Activated naive CD4-positive, alpha-beta T cell treated with anti-CD3 and anti-CD28 coated beads, Interleukin-2, amount 50 U/mL, for 16 hours (primary cell): ENCODE measurements at places on chromosomes 5 and 9.

DNA sequence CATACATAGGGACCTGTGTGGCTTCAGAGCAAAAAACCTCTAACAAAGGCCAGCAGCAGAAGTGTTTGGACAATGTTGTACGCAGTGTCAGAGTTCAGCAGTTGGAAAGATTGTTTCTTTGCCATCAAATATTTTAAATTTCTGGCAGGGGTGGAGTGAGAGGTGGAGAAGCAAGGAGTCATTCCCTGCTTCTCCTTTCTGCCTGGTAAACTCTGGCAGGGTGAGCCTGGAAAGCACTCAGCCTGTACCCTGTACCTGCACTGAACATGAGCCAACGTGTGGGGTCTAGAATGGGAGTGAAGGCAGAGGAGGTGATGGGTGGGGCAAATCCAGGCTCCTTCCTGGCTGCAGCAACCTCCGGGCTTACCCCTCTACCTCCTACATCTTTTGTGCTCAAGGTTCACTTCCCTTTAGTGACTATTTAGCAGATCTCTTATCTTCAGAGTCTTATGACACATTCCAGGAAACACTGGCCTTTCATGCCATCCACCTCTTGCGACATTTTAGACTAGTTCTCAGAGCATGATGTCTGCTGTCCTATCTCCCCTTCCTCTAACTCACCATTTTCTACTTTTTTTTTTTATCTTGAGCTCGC is 445.0 kb upstream of the PIK3R1 start:
- DNase-seq = no peak

- DNase-seq = no peak
Measured at GRCh38 chr5:33470544-33470943, 29.8 kb downstream of the TARS1 start.

GRCh38 chr9:34403554-34404380 is 27.1 kb upstream of the MYORG start:
- DNase-seq = peak; percentile 48

DNA sequence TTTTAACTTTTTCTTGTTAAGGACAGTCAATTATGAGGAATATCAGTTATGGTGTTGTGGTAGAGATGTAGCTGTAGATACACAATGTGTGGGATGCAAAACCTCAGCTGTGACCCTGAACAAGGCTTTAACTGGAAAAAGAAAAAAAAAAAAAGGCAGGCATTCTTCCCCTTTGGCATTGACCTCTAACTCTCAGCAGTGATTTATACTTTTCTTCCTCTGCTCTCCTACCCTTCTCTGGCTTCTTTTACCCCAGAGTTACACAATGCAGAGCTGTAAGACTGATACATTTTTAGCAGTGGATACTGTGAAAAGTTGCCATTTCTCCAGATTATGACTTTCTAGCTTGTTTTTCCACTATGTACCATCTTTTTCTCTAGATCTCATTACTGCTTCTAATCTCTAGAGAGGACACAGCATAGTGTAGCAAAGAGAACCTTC is 2.0 kb downstream of the CTNNAL1 start:
- DNase-seq = no peak

DNA sequence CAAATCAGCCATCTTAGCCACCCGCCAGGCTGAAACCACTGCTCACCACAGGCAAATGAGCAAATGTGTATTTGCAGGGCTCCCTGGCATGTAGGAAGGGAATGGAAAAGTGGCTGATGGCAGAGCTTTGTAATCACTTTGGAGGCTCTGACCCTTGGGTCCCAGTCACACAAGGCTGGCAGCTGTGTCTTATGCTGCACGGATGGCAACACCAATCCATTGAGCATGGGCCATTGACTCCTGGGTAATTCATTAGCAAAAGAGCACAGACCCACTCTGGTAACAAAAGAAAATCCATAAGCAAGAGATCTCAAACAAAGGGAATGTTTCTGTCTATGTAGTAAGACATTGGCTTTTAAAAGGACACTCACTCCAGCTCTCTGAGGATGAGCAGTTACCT is 57.6 kb downstream of the SPOCK1 start:
- no peak for DNase-seq

GRCh38 chr9:30506749-30507148 is 1877.7 kb upstream of the ACO1 start:
- no peak for DNase-seq

DNA sequence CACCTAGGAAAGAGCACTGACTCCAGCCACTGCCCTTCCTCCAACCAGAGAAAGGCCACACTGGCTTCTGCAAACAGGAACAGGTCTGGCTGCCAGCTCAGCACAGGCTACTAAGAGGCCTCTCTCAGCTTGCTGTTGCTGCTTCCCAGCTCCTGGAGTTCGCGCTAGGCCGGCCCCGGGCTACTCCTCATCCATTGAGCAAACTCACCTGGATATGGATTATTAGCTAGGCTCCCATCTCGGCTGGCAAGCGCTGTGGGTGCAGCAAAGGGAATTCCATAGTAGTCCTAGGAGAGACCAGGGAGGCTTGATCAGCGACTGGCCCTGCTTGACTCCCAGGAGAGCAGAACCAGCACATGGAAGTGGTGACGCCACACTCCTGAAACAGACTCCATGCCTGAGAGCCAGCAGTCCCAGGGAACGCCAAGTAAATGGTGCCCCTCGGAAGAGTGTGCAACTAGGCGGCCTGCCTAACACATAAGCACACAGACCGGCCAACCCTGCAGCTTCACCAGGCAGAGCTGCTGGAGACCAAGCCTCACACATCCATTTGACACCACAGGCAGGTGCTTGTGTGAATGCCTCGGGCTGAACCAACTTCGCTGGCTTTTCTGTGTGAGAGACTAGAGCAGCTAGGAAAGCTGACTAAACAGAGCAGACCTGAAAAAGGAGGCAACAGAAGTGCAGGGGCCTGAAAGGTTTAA is 107.2 kb downstream of the UBE2R2 start:
- no peak for DNase-seq

DNA sequence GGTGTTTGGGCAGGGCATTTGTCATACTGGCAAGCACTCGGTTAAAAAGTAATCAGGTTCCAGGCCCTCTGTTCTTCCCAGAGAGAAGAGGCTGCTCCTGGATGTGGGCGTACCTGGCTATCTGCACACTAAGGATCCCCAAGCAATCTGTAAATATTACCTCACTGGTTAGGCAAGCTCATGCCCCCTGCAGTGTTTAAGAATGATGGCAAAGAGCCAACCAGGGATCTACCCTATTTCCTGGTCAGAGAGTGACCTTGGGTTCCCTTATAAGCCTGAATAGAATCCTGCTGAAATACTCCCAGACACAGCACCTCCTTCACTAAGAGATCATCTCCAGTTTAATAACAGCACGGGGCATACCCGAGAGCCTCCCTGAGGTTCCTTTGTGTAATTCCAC is 181.2 kb downstream of the PIK3R1 start:
- no peak for DNase-seq

DNA sequence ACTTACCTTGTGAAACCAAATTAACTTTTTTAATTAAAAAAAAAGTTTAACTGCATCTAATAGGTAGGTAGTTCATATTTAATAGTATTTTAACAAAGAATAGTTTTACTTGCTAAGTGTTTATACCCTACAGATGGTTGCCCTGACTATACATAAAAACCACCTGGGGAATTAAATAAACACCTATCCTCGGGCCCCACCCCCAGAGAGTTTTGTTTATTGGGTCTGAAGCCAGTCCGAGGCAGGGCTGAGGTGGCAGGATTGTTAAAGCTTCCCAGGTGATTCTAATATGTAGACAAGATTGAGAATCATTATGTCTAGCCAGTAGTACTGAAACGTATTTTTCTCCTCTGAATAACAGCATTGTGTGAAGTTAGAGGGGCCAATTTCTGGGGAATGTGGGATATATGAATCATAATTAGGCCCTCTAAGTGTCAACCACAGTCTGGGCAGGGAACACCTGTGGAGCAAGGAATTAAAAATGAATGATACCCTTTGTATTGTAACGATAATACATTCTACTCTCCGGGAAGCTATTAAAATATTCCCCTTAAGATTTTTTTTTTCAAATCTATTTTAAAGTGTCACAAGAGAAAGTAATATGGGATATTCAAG is 5.6 kb upstream of the PAM start:
- no peak for DNase-seq

- DNase-seq = no peak
Measured at GRCh38 chr9:35651956-35652828, 1.5 kb upstream of the SIT1 start.

DNA sequence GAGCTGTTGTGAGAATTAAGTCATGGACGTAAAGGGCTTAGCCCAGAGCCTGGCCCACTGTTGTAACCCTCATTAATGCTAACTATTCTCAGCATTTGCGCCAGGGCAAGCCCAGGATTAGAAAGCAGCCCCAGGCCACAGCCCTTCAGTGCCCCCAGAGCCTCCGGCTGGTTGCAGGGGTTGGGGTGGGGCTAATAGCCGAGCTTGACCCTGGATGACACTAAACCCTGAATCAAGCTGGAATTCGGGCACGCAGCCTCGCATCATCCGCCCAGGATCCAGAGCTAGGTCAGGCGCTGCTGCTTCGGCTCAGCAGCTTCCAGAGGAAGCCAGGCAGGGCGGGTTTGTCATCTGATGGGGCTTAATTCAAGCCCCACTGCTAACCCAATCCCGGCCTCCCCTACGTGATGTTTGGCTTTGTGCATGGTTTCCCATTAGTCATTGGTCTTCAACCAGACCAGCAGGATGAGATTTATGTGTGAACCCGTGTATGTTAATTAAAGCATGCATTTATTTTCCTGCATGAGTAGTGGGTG is 1.2 kb upstream of the MEGF9 start:
- no peak for DNase-seq

DNA sequence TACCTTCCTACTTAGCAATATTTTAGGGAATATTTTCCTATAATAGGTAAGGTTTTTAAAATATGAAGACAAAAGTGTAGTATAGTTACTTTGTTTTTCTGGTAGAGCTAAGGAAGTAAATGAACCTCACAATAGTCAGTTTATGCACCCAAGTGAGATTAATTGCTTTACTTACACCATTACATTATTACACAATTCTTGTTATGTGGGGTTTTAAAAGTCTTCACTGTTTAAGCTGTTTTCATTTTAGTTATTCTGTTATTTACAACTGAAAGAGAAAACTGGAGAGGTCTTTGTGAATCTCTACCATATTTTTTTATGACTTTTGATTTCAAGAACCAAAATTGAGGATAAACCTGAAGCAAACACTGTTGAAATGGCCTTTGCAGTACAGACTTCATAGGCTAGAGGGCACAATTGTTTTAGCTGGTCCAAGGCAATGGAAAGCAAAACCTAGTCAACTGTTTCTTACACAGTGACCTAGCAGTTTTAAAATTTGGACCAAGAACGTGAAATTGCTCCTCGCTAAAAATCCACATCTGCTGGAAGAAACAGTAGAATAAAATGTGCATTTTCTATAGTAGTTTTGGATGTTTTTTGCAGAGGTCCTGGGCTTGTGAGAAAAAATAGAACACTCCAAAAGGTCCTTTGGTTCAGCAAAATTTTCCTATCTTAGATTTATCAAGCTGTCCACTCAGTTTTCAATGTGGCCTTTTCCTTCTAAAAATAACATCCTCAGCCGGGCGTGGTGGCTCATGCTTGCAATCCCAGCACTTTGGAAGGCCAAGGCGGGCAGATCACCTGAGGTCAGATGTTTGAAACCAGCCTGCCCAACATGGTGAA is 66.4 kb upstream of the FER start:
- DNase-seq = no peak

DNA sequence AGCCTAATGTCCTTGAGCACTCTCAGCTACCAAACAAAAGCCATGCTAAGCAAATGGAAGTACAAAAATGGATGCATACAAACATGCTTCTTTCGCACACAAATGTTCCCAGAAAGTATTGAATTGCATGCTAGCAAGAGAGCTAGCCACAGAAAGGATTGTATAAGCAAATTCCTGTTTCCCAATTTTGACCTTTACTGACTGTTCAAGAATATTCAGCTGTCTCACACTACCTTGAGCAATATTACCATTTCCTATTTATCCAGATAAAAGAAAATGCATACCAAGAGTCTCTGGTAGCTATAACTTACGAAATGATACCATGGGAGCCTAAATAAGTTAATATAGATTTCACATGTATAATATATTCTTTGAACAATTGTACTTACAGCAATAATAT is 264.6 kb downstream of the TMEM167A start:
- no peak for DNase-seq

DNA sequence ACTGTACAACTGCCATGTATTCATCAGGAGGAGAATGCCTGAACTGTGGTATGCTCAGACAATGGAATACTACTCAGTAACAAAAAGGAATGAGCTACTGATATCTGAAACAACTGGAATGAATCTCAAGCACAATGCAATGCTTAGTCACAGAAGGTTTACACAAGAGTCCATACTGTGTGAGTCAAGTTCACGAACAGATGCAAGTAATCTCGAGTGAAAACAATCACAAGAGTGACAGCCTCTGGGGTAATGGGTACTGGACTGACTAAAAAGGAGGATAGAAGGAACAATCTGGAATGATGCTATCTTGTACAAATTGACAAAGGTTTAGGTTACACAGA is 19.5 kb upstream of the GOLGA1 start:
- DNase-seq = no peak

DNA sequence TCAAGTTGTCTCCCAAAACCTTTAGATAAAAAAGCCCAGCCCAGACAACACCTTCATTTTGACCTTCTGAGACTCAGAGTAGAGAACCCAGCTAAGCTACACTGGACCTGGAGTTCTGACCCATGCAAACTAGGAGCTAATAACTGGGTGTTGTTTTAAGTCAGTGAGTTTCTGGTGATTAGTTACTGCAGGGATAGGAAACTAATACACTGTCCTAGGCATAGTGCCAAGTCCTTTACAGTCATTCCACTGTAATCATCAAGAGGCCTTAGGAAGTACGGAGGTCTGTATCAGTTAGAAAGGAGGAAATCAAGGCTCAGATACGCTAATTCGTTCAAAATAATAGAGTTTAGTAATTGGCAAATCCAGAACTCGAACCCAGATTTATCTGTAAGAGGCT is 197.9 kb downstream of the KCTD16 start:
- DNase-seq = no peak

DNA sequence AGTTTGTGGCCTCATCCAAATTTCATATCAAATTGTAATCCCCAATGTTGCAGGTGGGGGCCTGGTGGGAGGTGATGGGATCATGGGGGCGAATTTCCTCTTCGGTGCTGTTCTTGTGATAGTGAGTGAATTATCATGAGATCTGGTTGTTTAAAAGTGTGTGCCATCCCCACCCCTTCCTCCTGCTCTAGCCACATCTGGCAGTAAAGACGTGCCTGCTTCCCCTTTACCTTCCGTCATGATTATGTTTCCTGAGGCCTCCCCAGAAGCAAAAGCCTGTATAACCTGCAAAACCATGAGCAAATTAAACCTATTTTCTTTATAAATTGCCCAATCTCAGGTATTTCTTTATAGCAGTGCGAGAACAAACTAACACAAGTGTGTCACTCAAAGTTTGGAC is 71.0 kb upstream of the MOCS2 start:
- no peak for DNase-seq

- DNase-seq = no peak
Measured at GRCh38 chr5:171848486-171848885, 62.9 kb downstream of the SMIM23 start.
